ENCODE measurements at places on chromosomes 7 and 10.
A peak's percentile ranks its signal among the peaks of the same experiment; 100 is the strongest.

GRCh38 chr7:139576179-139576973, 52.9 kb downstream of the CLEC2L start:
- DNase-seq = no peak

- DNase-seq = no peak
These were observed 94.2 kb downstream of the MTPAP start for GRCh38 chr10:30254926-30255325.

- DNase-seq = no peak
These were observed 276.6 kb upstream of the GHITM start for GRCh38 chr10:83862723-83863122.

DNA sequence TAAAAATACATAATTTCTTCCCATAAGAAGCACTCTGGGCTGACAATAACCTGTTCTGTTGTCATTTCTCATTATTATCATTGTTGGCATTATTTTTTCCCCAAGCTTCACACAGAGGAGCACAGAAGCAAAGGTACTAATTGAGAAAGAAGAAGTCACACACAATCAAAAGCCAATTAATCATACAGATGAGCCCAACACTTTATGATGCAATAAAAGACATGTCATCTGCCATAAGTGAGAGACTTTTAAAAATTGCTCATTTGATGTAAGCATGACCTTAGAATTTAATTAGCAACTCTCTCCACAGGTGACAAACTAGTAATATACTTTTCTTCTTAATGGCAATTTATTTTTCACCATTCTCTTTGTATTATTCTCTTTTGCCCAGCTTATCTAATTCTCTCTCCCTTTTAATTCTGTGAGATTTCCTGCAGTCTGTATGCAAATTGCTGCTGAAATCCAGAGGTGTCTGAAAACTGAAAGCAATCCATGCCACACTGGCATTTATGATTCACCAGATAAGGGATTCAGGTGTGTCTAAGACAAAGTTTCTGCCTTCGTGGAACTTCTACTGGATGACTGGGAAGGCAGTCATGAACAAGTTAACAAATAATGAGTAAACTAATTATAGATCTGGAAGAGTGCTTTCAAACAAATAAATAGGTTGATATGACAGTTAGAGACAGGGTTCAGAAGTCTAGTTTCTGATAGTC, 203.5 kb downstream of the CHCHD3 start:
- no peak for DNase-seq

- DNase-seq = no peak
These were observed 73.3 kb downstream of the CXCL12 start for GRCh38 chr10:44311563-44312051.

DNA sequence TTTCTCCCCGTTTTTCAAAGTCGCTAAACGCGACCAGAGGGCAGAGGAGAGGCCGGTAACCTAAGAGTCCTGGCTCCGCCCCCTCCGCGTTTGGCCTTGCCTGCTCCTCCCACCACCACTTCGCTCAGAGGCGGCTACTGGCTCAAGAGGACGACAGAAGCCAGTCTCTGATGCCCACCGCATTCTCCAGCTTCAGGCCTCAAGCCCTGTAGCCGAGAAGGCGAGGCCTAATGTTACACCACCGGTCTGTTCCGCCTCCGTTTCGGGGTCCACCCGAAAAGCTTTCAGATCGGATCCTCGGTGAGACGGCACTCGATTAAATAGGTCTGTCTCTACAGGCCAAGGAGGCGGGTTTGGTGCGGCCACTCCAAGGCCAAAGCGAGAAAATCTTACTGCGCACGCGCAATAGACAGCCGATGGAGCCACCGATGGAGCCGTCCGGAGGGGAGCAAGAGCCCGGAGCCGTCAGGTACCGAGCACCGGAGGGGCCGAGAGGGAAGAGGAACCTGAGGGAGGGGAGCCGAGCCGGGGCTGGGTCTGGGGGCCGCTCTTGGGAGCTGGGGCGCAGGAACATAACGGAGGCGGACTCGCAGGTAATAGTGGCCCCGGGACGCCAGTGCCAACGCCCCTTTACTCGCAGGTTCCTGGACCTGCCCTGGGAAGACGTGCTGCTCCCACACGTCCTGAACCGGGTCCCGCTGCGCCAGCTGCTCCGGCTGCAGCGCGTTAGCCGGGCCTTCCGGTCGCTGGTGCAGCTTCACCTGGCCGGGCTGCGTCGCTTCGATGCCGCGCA, at the start of gene FBXL15:
TSS of gene FBXL15 (plus strand) at position 123 of the 793 bp plus-strand sequence. CDS start at position 417, 294 bp downstream.
- peak; percentile 82 for DNase-seq

GRCh38 chr10:42969909-42970308, 107.0 kb upstream of the RET start:
- DNase-seq = no peak

- DNase-seq = no peak
These were observed 6.1 kb downstream of the DNTT start for GRCh38 chr10:96310321-96310669.

DNA sequence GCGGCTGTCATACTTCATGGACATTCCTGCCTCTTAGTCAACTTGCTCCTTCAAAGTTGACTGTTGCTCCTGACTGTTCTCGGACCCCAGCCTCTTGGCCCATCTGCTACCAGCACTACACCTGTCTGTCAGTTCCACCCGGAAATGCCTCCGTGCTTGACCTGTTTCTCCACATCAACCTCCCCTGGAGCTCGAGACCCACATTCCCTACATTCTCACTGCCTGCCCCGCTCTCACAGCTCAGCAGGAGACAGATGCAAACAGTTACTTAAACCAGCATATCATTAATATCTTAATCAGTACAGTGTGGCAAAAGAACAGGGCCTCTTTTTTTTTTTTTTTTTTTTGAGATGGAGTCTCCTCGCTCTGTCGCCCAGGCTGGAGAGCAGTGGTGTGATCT, 174.3 kb downstream of the NRP1 start:
- DNase-seq = no peak

- DNase-seq = no peak
These were observed 77.6 kb upstream of the UNC5B start for GRCh38 chr10:71134732-71135211.

DNA sequence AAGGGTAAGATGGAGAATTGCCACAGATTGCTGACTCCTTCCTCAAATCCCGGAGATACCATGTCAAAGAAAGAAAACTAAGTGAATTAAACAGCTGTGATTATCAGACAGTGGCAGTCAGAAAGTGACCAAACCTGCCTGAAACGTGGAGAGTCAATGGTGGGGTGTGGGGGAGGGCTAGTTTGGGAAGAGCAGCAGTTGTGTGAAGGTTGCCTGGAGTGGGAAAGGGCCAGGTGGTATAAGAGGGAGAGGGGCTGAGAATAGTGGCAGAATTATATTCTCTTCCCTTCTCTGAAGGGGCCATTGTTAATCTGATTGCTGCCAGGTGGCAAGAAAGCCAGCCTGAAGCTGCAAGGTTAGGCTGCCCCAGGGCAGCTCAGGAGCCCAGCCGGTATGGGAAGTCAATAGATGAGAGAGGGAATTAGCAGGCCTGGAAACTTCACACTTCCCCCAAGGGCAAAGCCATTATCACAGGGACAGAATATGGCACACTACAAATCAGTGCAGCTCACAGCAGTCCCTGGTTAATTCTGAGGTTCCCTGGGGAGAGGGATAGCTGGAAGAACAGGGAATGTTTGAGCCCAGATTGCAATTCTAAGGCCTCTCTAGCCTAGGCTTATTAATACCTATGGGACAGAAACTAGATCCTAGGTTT, 83.9 kb upstream of the ITGB1 start:
- DNase-seq = no peak

DNA sequence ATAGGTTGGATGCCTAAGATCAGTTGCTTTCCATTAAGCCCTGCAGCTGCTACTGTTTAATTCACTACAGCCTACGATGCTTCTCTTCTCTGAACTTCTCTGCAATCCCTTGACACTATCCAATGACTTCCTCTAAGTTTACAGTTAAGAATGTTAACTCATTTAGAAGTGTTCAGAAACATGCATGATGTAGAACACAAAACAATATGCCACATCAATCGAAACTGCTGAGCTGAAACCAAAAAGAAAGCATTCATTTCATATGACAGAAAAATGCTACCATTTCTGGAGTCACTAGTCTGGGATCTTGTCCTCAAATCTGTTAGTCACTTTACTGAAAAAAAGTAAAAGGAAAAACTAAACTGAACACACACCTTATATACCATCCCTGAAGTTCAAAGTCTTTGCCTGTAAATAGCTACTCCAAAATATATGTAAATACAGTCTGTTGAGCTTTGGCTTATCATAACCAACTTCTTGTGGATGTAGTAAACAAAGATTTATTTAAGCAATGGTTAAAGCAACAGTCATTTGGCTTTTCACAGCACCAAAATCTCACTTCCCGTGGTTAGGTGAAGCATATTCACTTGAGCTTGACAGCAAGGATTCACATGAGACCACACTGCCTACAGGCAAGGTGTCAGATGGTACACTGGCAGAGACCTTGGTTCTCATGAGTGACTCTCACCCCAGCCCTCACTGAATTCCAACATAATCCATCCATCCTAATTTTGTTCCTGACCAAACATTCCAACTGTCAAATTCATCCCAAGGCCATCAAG, 187.0 kb downstream of the PPP1R17 start:
- no peak for DNase-seq

- no peak for DNase-seq
These were observed 560.2 kb downstream of the TCERG1L start for GRCh38 chr10:130751106-130751840.

DNA sequence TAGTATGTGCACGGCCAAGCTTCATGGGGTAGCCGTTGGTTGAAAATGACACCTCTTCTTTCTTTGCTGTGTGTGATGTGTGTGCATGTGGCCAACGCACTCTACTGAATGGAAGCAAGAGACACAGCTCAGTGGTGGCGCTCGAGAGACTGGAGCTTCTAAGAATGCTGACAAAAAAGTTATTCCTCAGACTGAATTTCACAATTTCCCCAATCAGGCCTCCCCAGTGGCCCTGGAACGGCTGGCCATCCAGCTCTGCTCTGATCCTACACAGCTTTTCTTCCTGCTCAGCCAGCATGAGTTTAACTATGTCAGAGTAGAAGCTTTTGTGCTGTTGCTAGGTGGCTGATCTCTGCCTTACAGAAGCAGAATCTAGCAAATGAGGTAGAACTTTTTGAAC, 186.7 kb upstream of the PLXDC2 start:
- no peak for DNase-seq

DNA sequence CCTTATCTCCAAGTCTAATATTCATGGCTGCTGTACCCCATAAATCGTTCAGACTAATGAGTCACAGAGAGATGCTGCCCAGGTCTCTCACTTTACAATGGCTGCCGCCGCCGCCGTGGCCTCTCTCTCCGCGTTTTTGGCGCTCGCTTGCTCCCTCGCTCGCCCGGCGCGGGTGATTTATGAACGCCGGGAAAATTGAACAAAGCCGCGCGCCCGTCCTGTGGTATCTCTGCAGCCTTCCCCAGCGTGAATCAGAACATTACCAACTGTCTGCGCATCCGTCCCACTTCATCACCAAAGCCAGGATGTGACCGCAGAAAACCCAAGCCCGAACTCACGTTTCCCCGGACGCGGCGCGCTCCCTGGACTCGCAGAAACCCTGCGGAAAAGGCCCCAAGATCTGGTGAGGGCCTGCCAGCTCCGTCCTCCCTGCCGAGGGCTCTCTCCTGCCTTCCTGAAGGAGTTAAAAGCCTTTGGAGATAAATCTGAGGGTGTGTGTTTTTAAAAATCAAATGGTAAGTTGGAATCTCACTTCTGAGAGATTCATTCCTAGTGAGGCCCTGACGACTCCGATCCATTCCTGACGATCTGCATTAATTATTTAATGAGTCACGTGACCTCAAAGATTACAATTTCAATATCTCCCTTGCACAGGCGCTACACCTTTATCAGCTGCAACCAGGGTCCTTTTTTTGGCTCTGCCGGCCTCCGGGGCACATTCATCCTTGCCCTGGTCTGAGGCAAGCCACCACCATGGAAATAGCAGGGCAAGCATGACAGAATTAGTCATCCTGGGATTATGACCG, 6.3 kb downstream of the HOXA4 start:
- DNase-seq = no peak

All from NCI-H748 treated with DMSO at 0.1 percent for 48 hours (cell line).